ENCODE measurements at places on chromosomes 3 and 15. TPM values are rescaled to one million over a fixed set of nuclear protein-coding genes. Genes with fewer than 3 reads are reported as not detected.

The PPP2R3A gene
- total RNA-seq, result 43.6 TPM

The DGKG gene
- 0.59 TPM for total RNA-seq

The HYAL1 gene
- 4.8 TPM for total RNA-seq

The SEMA5B gene
- total RNA-seq, result 0.33 TPM

The ZNF662 gene
- 8.2 TPM for total RNA-seq
